ENCODE measurements at places on chromosomes 13 and 19. TPM values are rescaled to one million over a fixed set of nuclear protein-coding genes. Genes with fewer than 3 reads are reported as not detected.

SOX1 gene
- total RNA-seq, result not detected

CGB5 gene
- total RNA-seq, result not detected

ZNF628 gene
- 2.5 TPM for total RNA-seq

IGFL2 gene
- total RNA-seq, result not detected

PPP1R13L gene
- 24.8 TPM for total RNA-seq

PSG5 gene
- total RNA-seq, result 0.10 TPM

URAD gene
- not detected for total RNA-seq

ADGRE3 gene
- not detected for total RNA-seq

ZNF468 gene
- 18.3 TPM for total RNA-seq

C13orf46 gene
- not detected for total RNA-seq

ANKRD24 gene
- total RNA-seq, result 0.10 TPM

NTF4 gene
- not detected for total RNA-seq

PLIN3 gene
- total RNA-seq, result 124 TPM

CCDC70 gene
- not detected for total RNA-seq

LILRA1 gene
- total RNA-seq, result not detected

NLRP11 gene
- total RNA-seq, result under 0.01 TPM

SIN3B gene
- total RNA-seq, result 49.0 TPM

SLITRK5 gene
- not detected for total RNA-seq

All from vein endothelial cell (primary cell).